Liver (tissue), 10 donors: ENCODE measurements at places on chromosomes 3 and 15.
A peak's percentile ranks its signal among the peaks of the same experiment; 100 is the strongest.

DNA sequence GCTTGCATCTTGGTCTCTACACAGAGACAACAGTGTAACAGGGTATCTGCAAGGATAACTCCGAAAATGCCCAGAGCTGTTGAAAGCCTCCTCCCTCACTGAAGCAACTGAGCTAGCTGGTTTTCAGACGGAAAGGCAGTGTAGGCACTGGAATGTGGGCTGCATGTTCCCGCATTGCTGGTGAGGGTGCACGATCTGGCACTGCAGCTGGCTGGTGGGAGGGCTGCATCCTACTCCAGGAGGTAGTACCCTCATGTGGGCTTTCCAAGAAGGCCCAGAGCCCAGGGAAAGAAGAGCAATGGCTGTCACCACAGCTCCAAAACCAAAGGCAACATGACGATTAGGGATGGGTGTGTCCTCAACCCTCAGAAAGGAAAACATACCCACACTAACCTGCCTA lies 28.7 kb upstream of the RPS17 start:
- H3K27ac ChIP-seq = no peak overlapping the region
- no peaks in the 10 kb centered on the region for H3K4me1 ChIP-seq
- no peak overlapping the region for H3K4me3 ChIP-seq
- H3K27me3 ChIP-seq = peaks cover 2% of the 10 kb centered on the region
- DNase-seq = no peak

DNA sequence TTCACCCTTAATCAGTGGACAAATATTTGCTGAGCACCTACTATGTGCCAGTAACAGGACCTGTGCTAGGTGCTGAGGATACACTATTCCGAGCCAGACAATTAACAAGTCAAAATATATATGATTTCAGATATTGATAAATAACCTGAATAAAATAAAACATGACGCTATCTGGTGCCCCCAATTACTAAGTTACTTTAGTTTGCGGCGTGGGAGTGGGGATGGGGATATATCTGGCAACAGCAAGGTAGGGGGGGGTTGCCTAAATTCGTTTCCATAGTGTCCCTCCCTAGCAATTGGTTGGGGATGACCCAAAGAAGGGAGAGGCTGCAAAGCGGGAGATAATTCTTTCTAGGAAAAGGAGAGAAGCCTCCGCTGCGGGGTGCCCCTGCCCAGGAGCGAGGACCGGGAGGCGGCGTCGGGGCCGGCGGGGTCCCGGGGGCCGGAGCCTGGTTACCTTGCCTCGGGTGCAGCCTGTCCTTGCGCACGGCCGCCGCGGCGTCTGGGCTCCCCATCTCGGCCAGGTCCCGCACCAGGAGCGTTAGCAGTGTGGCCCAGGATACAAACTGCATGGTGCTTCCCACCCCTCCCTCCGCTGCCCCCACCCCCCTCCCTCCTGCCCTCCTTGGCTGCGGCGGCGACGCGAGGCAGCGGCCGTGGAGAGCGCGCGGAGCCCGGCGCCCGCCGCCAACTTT lies 567 bp downstream of the ADAMTS9 start:
- H3K4me3 ChIP-seq = peak overlapping the region; percentile 74
- no peaks in the 10 kb centered on the region for H3K36me3 ChIP-seq
- no peaks in the 10 kb centered on the region for H3K27me3 ChIP-seq
- DNase-seq = peak; percentile 36
- H3K27ac ChIP-seq = peak overlapping the region; percentile 90

DNA sequence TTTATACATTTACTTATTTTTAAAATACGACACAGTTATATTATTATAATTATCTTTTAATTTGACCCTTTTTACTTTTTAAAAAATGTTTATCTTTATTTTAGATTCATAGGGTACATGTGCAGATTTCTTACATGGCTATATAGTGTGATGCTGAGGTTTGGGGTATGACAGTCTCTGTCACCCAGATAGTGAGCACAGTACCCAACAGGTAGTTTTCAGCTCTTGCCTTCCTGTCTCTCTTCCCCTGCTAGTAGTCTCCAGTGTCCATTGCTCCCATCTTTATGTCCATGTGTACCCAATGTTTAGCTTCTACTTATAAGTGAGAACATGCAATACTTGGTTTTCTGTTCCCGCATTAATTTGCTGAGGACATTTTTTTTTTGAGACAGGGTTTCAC lies 21.8 kb upstream of the KCNMB2 start:
- no peaks in the 10 kb centered on the region for H3K36me3 ChIP-seq
- H3K27me3 ChIP-seq = no peaks in the 10 kb centered on the region
- no peak overlapping the region for H3K4me3 ChIP-seq
- no peaks in the 10 kb centered on the region for H3K4me1 ChIP-seq
- H3K27ac ChIP-seq = no peak overlapping the region
- DNase-seq = no peak

DNA sequence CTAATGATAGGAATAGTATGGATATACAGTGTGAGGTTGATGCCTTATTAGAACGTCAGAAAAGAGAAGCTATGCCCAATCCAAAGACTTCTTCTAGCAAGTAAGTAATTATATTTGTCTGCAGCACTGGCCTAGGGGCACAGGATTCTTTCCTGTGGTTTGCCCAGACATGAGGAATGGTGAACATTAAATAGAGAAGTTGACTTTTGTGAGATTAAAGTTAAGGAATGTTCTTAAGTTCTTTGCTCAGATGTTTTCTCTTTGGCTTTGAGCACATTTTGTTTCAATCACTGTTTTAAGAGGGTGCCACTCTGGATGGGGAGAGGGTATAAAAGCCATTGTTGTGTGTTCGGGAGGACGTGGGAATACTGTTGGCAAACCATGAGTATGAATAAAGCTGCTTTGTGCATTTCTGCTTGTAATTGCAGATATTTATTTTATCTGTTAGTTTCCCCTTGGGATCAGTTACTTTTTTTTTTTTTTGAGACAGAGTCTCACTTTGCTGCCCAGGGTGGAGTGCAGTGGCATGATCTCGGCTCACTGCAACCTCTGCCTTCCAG lies 8.3 kb downstream of the KIF23 start:
- no peaks in the 10 kb centered on the region for H3K4me1 ChIP-seq
- H3K27me3 ChIP-seq = no peaks in the 10 kb centered on the region
- no peak for DNase-seq
- H3K4me3 ChIP-seq = no peak overlapping the region
- H3K27ac ChIP-seq = no peak overlapping the region
- H3K36me3 ChIP-seq = no peaks in the 10 kb centered on the region

- H3K4me1 ChIP-seq = no peaks in the 10 kb centered on the region
- DNase-seq = no peak
- no peak overlapping the region for H3K27ac ChIP-seq
- no peak overlapping the region for H3K4me3 ChIP-seq
Observed at GRCh38 chr15:39798382-39798781, 15.7 kb upstream of the FSIP1 start.

- DNase-seq = no peak
- H3K4me1 ChIP-seq = peaks cover 5% of the 10 kb centered on the region
- H3K27ac ChIP-seq = no peak overlapping the region
- no peaks in the 10 kb centered on the region for H3K27me3 ChIP-seq
Observed at GRCh38 chr3:29267226-29267625, 13.6 kb upstream of the RBMS3 start.

DNA sequence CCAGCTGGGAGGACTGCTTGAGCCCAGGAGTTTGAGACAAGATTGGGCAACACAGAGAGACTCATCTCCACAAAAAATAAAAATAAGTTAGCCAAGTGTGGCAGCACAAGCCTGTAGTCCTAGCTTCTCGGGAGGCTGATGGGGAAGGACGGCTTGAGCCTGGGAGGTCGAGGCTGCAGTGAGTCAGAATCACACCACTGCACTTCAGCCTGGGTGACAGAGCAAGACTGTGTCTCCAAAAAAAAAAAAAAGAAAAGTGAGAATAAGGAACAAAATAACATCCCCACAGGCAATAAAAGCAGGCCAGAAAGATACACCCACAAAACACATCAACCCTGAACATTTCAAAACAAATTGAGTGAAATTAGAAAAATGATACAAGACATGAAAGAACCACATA lies 48.7 kb upstream of the OCA2 start:
- H3K27me3 ChIP-seq = no peaks in the 10 kb centered on the region
- H3K4me3 ChIP-seq = no peak overlapping the region
- peaks cover 8% of the 10 kb centered on the region for H3K36me3 ChIP-seq
- H3K27ac ChIP-seq = no peak overlapping the region
- DNase-seq = no peak

DNA sequence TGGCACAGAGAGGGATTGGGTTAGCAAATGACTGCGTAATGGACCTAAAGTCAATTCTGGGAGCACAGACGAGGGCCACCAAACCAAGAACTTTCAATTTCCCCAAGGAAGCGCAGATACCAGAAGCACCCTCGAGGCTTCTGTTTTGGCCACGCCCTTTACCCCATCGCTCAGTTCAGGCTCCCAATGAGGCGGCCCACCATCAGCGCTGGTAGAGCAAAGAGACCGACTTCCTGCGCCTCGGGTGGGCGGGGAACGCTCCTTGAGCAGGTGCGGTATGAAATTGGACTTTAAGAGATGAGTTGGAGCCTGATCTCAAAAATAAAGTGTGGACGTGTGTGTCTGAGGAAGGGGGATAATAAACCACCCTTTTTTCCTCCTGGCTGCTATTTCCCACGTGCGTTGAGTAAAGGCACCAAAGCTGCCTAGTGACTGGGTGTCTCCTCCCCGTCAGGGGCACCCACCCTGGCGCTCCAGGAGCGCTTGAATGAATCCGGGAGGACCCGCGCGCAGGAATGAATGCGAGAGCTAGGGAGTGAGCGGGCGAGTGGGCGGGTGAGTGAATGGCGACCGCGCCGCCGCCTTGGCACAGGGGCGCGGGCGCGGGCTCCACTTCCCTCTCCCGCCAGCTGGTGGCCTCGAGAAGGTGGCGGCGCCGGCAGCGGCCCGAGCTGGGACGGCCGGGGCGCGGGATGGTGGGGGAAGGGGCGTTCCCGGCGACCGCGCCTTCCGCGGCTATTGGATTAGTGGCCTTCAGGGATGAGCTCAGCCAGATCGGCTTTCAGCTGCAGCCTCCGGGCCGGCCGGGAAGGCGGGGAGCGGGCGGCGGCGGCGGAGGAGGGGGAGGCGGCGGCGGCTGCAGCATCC lies at the start of gene SPSB4:
Gene SPSB4, plus strand, starts transcription at position 772 of the 867 bp plus-strand sequence. CDS start 14,758 bp downstream, outside the sequence.
- H3K27ac ChIP-seq = no peak within 1 kb of the TSS
- DNase-seq = no peak
- peaks cover 7% of the 10 kb centered on the region for H3K4me1 ChIP-seq
- H3K36me3 ChIP-seq = no peaks in the 10 kb centered on the region

DNA sequence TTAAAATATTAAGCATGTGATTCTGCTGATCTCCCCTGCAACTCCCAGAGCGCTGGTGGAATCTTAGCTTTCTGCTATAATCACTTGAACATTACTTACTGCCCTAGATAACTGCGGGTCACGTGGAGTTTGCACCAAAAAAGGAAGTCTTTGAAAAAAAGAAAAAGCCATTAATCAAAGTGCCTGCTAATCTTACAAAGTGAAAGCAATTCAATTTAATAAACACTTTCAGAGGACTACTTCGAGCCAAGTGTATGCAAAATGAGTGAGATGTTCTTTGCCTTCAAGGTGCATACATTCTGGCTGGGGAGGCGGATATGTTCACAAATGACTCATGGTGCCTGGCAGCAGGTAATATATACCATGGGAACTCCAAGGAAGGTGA lies 109.9 kb upstream of the GAP43 start:
- no peaks in the 10 kb centered on the region for H3K27me3 ChIP-seq
- no peak for DNase-seq
- H3K4me1 ChIP-seq = no peaks in the 10 kb centered on the region
- H3K27ac ChIP-seq = no peak overlapping the region
- H3K36me3 ChIP-seq = no peaks in the 10 kb centered on the region
- peak overlapping the region; percentile 45 for H3K4me3 ChIP-seq

GRCh38 chr3:172692751-172693338 lies 18.0 kb downstream of the NCEH1 start:
- DNase-seq = no peak
- H3K4me1 ChIP-seq = no peaks in the 10 kb centered on the region
- H3K27ac ChIP-seq = no peak overlapping the region
- no peaks in the 10 kb centered on the region for H3K36me3 ChIP-seq
- H3K27me3 ChIP-seq = no peaks in the 10 kb centered on the region

GRCh38 chr3:16568115-16568514 lies 37.1 kb downstream of the DAZL start:
- no peak for DNase-seq
- no peaks in the 10 kb centered on the region for H3K36me3 ChIP-seq
- H3K27ac ChIP-seq = no peak overlapping the region
- no peaks in the 10 kb centered on the region for H3K27me3 ChIP-seq
- H3K4me1 ChIP-seq = no peaks in the 10 kb centered on the region
- no peak overlapping the region for H3K4me3 ChIP-seq

- H3K4me3 ChIP-seq = no peak overlapping the region
- no peaks in the 10 kb centered on the region for H3K4me1 ChIP-seq
- no peaks in the 10 kb centered on the region for H3K36me3 ChIP-seq
- no peak overlapping the region for H3K27ac ChIP-seq
Observed at GRCh38 chr15:66800584-66801235, 98.7 kb downstream of the SMAD6 start.

- H3K27me3 ChIP-seq = no peaks in the 10 kb centered on the region
- no peak for DNase-seq
- no peak overlapping the region for H3K4me3 ChIP-seq
- no peaks in the 10 kb centered on the region for H3K36me3 ChIP-seq
Observed at GRCh38 chr15:64749167-64749566, 26.2 kb downstream of the RBPMS2 start.

DNA sequence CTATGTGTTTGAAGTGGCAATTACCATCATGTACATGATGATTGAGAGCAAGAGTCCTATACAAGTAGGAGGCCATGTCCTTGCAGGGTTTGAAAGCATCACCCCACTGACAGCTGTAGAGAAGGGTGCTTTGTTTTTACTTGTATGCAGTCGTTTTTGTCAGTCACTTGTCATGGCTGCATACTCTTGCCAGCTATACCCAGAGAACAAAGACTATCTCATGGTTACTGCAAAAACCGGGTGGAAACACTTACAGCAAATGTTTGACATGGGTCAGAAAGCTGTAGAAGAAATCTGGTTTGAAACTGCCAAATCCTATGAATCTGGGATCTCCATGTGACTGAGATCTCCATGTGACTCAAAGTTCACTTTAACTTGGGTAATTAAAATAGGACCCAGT lies 6.9 kb upstream of the PSMA4 start:
- peaks cover 2% of the 10 kb centered on the region for H3K36me3 ChIP-seq
- H3K4me1 ChIP-seq = no peaks in the 10 kb centered on the region
- no peaks in the 10 kb centered on the region for H3K27me3 ChIP-seq
- no peak for DNase-seq
- H3K27ac ChIP-seq = no peak overlapping the region

DNA sequence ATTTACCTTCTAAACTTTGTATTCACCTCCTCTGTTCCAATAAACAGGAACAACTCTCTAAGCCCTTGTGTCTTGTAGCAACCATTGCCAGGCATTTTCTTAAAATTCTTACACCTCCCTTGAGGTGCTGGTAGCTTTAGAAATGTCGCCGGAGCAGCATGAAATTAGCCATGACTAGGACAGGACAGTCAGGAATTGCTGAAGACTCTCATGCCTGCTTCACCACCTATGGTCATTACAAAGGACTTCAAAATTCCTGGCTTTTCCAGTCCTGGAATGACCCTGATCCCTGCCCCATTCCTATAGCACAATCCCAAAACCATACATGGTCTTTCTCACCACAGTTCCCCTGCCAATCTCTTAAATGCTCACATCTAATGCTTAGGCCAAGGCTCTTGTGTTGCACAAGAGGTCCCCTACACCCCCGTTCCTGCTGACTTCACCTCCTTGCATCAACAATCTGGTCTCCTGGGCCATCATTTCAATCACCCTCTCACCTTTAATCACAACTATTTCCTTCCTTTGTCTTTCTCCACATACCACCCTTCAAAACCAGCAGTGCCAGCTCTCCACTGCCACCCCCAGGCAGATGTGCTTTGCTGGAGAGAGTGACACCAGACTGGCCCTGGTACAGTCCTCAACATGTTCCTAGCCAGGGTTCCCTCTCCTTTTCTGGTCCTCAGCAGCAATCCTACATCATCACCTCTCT lies 113.2 kb upstream of the TJP1 start:
- no peak overlapping the region for H3K27ac ChIP-seq
- no peaks in the 10 kb centered on the region for H3K36me3 ChIP-seq
- no peak overlapping the region for H3K4me3 ChIP-seq
